ENCODE measurements at places on chromosomes 13 and 19.

DNA sequence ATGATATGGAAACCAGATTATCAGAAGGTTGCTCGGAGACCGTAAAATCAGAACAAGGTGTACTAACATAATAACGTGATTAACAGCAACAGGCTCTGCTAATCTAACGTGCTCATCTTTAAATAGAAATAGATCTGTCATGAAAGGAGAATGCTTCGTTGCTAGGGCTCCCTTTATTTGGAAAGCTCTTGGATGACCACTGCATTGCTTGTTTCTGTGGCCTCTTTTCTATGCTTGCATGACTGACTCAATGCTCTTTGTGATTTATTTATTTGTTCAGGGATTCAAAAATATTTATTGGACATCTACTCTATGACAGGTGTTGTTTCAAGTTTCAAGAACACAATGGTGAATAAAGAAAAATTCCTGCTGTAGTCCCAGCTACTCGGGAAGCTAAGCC, 22.3 kb upstream of the ZDHHC20 start:
- DNase-seq: no peak

- no peak for DNase-seq
Observed at GRCh38 chr13:60583911-60584753, 187.1 kb downstream of the TDRD3 start.

GRCh38 chr19:2047076-2047448, 4.0 kb downstream of the MKNK2 start:
- no peak for DNase-seq

GRCh38 chr13:52194184-52194868, 34.9 kb upstream of the NEK3 start:
- peak; percentile 76 for DNase-seq

DNA sequence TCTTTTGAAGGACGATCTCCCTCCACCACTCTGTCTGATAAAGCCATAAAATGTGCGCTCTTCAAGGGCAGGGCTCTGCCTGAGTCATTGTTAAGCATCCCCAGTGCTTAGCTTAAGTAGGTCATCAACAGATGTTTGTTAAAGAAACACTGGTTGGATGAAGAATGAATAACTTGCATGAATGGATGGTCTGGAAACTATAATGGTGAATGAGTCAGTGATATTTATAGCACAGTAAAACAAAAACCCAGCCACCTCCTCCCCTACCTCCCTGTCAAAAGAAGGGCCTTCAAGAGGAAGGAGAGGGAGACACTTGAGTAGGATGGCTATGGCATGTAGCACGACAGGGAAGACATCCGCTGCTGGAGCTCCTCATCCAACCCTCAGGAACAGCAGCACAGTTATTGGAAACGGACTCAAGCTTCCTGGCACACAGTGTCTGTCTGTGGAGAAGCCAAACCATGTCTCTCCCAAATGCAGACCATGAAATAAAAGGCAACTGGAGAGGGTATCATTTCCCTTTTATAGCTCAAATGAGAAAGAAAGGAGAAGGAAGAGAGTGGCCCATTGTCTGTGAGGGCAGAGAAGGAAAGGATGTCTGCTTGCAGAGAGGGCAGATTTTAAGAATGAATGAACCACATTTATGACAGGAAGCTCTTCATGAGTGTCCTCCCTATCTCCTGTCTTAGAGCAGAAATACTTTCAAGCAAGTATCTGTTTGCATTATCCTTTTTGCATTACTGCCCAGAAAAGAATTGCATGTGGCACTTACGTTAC, 183.5 kb upstream of the UBL3 start:
- no peak for DNase-seq

All from stimulated activated CD8-positive, alpha-beta memory T cell treated with anti-CD3 and anti-CD28 coated beads, Interleukin-4, amount 100 ng/mL, for 1 hour (primary cell).